ENCODE measurements at places on chromosomes 5 and 9. TPM values are rescaled to one million over a fixed set of nuclear protein-coding genes. Genes with fewer than 3 reads are reported as not detected.

Gene IL7R
- 1.9 TPM for total RNA-seq

Gene ANKRD31
- total RNA-seq, result under 0.01 TPM

Gene PDGFRB
- 8.9 TPM for total RNA-seq

Gene OGN
- total RNA-seq, result not detected

Gene SHISAL2B
- not detected for total RNA-seq

Gene SPATA31A7
- not detected for total RNA-seq

Gene SLC25A2
- 0.16 TPM for total RNA-seq

Gene MSX2
- total RNA-seq, result not detected

Gene C9orf153
- not detected for total RNA-seq

Gene GRM6
- not detected for total RNA-seq

Gene PCDHB13
- 3.3 TPM for total RNA-seq

Gene GOLPH3
- total RNA-seq, result 40.0 TPM

Gene LECT2
- not detected for total RNA-seq

Gene CDHR2
- total RNA-seq, result under 0.01 TPM

Gene CLTB
- total RNA-seq, result 171 TPM

Gene PCDHA4
- total RNA-seq, result 0.19 TPM

Gene TUSC1
- 6.8 TPM for total RNA-seq

Gene GHR
- total RNA-seq, result 0.97 TPM

Gene ARAP3
- 26.2 TPM for total RNA-seq

Gene CDH9
- total RNA-seq, result not detected

Gene SLC25A51
- total RNA-seq, result 49.7 TPM

Gene KCNV2
- not detected for total RNA-seq

Gene TPRN
- total RNA-seq, result 3.2 TPM

Gene DIPK1B
- 109 TPM for total RNA-seq

Gene OR2V2
- total RNA-seq, result not detected

Gene OR13C4
- total RNA-seq, result 0.16 TPM

Gene PCDHGC5
- total RNA-seq, result 0.32 TPM

Gene GOLM1
- 35.1 TPM for total RNA-seq

Gene SLC31A2
- 14.5 TPM for total RNA-seq

Gene FAM174A
- 28.4 TPM for total RNA-seq

Gene FAM114A2
- 24.1 TPM for total RNA-seq

Gene SSBP2
- total RNA-seq, result 4.9 TPM

Gene OSMR
- 21.2 TPM for total RNA-seq

Gene ARHGEF39
- total RNA-seq, result 0.65 TPM

Gene ANKRD34B
- not detected for total RNA-seq

Gene SPATA9
- not detected for total RNA-seq

Gene PLPPR1
- not detected for total RNA-seq

Gene EXOC3
- 49.5 TPM for total RNA-seq

Gene IL5
- not detected for total RNA-seq

Gene BSPRY
- not detected for total RNA-seq
